Skeletal muscle cell (primary cell): ENCODE measurements at places on chromosomes 11 and 22.

GRCh38 chr22:44200855-44201550 is 20.3 kb downstream of the PARVG start:
- DNase-seq, result no peak

DNA sequence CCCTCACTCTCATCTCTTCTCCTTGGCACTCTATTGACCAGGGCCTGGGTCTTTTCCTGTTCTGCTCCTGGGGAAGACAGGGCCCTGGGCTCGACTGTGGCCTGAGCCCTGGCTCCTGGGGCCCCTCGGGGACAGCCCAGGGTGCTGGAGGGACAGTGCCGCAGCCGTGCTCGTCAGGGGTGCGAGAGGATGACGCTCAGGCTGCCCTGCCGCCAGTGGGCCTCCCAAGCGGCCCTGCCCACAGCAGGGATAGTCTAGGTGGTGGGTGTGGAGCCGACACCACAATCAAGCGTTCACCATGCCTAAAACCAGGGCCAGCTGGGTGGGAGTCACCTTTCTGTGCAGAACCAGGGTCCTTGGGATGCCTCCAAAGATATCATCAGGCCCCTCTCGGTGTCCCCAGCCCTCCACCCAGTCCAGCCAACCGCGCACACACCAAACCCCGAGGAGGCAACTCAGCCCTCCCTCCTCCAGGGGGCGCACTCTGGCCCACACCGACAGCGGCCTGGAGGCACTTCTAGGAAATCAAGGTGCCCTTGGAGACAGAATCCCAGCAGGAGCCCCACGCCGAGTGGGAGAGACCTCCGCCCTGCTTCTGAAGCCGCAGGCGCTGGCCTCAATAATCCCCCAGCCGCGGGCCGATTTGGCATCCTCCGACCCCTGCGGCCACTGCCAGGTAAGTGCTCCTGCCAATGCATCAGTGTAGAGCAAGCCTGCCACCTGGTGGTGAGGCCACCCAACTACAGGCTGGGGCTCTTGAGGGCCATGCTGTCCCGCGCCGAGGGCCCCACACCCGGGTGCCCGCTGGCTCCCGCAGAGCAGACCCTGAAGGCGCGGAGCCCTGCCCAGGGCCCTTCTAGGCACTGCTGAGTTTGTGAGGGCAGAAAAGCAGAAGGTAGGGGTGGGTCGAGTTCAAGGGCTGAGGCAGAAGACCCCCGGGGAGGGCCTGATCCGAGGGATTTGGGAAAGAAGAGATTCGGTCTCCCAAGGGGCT is 496.4 kb downstream of the BUD13 start:
- no peak for DNase-seq

DNA sequence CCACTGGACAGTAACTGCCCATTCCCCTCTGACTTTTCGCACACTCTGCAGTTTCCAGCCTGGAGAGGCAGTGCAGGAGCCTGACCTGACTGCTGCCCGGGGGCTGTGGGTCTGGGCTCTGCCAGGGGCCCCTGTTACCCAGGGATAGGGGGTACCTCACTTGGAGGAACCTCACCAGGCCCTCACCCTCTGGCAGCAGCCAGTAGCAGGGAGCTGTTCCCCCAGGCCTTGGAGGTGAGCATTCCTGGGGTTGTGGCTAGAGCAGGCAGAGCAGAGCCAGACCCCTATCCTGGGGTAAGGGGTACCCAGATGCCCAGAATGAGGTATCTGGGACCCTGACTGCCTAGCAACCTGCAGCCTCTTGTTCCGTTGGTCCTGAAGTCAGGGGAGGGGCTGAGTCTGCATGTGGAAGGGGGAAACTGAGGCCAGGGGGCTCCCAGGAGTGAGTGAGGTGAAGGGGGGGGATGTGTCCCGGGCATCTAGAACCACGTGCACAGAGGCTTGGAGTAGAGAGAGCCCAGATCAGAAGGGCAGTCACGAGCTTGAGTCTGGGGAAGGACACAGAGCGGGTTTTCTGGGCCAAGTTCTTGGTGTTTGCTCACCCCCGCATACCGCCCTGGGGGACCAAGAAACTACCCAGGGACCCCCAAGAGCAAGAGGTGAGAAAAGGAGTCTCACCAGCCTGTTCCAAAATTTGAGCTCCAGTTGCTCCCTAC is 43.9 kb upstream of the ACCSL start:
- no peak for DNase-seq

GRCh38 chr22:23549198-23549595 is 30.9 kb downstream of the IGLL1 start:
- no peak for DNase-seq

DNA sequence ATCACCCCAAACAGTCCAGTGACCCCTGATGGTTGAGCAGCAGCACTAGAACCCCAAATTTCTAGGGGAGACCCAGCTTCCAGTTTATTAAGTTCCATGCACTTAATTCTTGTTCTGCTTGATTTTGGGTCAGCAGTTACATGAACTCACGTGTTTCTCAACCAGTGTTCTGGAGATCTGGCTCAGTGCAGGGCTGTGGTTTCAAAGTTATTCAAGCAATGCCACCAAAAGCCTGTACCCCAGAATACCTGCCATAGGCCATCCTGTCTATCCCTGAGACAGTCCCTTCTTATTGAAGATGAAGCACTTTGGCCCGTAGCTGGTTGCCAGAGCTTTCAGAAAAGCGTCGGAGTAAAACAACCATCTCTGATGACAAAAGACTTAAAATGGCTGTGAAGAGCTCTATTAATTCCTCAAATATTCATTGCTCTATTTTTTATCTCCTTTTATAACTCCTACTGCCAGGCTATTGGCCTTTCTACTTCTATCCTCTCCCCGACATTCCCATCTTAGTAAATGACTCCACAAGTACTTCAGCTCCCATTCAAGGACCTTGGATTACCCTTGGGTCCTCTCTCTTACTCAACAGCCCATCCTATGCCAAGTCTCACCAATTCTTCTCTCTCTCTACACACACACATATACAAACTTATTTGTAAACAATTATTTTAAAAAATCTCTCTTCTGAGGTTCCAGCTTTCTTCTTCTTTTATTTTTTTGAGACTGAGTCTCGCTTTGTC is 18.0 kb upstream of the VPREB1 start:
- no peak for DNase-seq

DNA sequence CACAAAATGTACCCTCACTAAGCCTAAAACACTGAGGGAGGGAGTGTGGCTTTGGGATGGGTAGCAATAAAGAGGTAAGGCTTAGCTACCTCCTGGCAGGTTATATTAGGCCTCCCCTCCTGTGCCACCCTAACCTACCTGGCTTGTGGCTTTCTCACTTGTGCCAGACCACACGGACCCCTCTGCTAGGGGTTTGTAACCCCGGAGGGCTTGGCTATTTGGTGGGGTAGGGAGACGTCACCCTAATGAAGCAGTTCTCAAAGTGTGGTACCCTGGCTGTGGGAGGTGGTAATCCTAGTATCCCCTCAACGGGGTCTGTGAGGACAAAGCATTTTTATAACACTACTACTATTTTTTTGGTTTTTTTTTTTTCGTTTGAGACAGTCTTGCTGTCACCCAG is 9.0 kb upstream of the MCM5 start:
- no peak for DNase-seq
